ENCODE measurements at places on chromosomes 3 and 15.

DNA sequence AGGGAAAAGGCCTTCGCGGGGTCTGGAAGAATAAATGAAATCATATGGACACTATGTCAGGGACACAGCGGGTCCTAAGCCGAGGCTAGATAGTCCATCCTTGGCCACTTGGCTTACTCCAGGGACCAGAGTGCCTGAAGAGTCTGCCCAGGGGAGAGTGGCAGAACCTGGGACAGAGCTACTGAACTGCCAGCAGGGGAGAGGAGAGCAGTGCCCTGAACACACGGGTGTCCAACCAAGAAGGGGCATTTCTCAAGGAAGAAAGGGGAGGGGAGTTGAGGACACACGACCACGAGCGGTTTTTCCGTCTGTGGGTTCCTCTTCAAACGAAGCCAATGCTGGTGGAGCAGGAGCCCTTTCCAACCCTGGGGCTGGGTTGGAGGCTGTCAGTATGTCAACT is 1.0 kb downstream of the ACAN start:
- no peak for DNase-seq

DNA sequence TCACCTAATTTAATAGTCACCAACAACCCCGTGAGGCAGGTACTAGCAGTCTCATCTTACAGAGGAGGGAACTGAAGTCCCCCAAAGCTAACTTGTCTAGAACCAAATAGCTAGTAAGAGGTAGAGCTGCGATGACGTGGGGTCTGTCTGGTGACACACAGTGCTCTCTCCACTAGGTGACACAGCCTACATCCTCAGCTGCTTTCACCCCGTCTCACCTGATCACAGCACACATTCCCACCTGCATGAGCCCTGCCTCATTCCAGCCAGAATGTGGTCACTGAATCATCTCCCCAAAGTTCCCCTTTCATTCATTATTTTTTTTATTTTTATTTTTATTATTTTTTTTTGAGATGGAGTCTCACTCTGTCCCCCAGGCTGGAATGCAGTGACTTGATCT is 21.3 kb upstream of the MAGEF1 start:
- no peak for DNase-seq

- no peak for DNase-seq
Measured at GRCh38 chr3:62003835-62004234, 369.5 kb downstream of the FEZF2 start.

DNA sequence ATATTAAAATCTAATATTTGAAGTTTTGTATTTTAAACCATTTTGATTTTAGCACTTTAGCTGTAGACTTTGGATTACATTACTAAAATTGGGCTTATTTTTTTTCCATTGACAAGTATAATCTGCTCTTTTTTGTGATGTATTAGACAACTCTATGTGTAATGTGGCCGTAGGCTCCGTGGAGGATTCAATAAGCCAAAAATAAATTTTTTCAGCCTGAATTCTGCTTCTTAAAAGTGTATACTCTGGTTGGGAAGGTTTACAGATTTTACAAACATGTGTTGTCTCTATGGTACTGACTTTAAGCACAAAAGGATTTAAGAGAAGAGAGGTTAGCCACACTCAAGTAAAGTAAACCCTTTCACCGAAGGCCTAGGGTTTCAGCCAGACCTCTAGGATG is 110.8 kb downstream of the PLCL2 start:
- no peak for DNase-seq

DNA sequence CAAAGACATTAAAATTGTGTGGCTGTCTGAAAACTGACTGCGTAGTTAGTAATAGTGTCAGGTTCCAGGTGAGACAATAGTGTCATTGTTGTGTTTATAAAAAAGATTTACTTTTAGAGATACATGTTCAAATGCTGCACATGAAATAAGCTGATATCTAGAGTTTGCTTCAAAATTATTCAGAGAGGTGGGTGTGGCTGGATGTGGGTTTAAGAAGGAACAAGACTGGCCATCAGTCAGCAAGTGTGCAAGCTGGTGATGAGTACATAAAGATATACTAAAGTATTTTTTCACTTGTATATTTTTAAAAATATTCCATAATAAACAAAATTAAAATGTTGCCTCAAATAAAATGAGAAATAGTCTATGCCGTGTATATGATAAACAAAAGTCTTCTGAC is 190.6 kb downstream of the ARRDC4 start:
- DNase-seq = no peak

DNA sequence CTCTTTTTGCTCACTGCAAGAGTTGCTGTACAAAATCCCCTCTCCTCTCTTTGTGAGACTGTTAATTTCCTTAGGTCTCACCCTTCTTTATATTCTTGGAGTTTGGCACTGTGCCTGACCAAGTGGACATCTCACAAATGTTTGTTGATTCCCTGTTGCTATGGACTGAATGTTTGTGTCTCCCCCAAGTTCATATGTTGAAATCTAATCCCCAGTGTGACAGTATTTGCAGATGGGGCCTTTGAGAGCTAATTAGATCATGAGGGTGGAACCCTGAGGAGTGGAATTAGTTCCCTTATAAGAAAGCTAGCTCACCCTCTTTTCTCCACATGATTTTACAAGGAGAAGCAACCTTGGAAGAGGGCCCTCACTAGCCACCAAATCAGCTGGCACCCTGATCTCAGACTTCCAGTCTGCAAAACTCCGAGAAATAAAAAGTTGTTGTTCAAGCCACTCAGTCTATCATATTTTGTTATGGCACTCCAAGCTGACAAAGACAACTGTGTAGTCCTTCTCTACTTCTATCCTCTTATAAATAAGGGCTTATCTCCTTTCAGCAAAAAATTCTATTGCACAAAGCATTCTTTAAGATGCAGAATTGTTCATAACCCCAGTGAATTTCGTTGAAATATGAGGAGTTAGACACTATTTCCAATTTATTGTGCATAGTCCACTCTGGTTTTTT is 65.5 kb upstream of the NPHP3 start:
- DNase-seq = no peak

GRCh38 chr15:84611631-84612030 is 10.8 kb downstream of the ZSCAN2 start:
- no peak for DNase-seq

DNA sequence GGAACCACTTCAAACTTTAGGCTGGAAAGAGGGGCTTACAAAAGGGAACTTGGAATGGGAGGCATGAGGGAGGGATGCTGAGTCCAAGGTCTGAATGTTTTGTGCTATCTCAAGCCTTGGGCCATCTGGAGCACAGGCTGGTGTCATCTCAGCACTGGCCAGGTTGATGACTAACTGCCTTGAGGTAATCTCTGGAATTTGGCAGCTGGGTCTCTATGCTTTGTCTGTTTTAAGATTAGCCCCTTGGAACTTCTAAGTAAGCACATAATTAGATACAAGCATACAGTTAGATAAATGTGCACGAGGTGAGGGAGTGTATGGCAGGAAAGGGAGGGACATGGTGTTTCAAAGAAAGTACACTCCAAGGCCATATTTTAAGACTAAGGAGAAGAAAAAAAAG is 252.4 kb upstream of the CCDC54 start:
- no peak for DNase-seq

GRCh38 chr15:42163947-42164550 is 7.6 kb upstream of the PLA2G4F start:
- no peak for DNase-seq

DNA sequence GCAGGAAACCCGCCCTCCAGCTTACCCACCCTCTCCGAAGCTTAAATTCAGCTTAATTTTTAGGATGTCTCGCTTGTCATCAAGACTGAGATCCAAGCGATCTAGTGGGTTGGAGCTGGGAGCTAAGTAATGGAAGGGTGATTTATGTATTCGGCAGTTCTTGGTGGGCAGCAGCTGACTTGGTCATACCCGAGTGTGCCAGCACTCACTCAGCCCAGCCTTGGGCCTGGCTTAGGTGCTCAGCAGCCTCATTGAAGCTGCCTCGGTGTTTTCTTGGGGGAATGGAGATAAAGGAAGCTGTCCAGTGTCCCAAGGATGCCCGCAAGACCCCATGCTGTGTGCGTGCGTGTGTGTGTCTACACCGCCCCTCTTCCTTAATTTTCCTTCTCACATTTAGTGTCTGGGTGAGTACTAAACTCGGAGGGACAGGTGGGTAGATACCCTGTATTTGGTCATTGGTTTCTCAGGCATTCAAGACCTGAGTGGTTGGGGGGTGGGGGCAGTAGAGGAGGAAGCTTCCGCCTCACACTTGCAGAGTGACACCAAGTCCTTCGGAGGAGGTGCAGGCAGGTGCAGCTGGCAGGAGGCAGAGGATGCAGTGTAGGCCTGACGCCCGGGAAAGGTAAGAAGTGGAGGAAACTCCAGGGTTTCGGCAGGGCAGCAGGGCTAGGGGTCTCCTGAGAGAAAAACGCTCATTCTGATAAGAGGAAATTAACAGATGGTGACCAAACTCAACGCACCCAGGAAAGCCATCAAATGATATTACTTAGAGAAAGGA is 92.8 kb downstream of the PCSK6 start:
- no peak for DNase-seq

DNA sequence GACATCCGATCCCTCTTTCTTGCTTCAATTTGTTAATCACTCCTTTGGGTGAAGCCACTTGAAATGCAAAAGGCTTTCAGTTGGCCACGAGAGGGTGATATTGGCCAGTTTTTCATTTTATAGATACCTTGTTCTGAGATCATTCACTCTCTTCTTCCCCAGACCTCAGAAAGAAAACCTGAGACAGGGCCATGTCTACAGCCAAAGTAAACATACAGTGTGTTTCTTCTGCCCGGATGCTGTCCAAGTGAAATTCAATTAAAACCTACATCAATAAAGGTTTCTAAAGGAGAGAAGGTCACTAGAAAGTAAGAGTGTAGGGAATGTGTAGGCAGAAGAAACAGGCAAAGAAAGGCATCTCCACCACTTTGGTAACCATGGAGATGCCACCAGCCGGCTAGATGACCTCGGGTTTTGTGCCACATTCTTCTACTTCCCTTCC is 39.5 kb upstream of the FMN1 start:
- DNase-seq = no peak

DNA sequence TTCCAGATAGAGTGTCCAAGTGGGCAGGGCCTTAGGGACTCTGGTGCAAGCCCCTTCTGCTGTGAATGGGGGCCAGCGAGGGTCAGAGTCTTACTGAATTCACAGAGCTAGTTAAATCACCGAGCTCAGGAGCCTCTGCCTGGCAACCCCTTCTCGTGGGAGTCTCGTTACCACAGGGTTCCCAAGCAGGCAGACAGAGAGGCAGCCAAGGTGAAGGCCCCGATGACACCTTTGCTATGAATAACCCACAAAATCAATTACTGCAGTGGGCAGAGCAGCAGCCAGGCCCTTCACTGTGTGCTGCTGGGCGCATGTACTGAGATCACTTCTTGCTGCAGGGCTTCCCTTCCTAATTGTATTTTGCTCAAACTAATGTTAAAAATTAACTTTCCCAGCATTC is 56.9 kb downstream of the SPSB4 start:
- DNase-seq = no peak

DNA sequence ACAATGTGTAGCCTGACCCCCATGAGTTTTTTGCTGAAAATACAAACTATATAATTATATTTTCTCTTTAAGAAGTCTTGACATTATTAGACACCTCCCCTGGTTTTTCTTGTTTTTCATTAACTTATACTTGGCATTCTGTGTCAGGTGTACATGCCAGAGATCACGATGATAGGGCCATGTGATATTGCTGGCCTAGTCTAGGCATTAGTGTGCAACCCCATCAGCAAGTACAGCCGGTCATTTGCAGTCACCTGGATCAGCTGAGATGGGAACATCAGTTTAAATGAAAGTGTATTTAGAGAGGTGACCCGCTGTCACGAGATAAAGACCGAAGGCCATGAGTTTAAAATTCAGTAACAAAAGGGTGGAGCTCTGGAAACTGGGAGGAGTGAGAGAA is 12.6 kb upstream of the SPPL2A start:
- no peak for DNase-seq

DNA sequence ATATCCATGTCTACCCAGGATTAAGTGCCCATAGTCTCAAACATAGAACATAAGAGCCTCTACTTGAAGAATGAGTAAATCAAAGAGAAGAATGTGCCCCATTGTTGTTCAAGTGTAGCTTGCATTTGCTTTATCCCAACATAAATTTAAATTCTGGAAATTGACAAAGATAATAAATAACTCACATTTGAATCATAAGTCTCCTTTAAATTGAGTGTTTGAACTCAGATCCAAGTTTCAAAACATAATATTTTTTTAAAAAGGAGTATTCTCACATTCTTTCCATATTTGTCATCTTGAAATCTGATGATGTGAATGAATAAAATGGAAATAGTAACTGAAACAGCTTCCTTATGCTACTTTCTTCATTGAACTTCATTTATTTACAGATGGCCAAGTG is 135.2 kb downstream of the MECOM start:
- DNase-seq = no peak

DNA sequence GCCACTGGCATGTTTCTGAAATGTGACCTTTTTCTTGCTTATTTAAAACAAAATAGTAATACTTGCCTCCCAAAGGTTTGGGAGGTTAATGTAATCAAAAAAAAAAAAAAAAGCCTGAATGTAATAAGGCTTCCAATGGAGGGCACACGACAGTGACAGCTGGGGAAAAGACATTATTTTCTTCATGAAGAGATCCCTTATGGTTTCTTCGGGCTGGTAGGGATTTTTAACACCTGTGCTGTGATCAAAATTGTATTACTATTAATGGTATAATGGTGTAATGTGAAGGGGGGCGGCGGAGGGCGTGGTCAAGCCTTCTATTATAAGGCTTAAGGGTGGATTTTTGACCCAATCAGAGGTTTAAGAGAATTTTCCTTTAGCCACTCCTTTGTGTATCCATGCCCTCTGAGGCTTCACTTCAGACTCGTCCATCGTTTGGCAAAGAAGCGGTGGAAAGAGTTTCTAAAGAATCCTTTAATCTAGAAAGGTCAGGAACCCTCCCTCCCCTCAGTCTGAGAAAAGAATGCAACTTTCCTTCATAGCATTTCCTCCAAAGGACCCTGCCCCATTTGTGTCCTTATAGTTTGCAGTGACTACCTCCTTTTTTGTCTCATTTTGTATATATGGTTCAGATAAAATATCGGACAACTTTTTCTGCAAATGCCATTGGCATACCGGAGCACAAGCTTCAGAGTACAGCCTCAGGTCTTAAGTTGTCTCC is 89.5 kb upstream of the CHD2 start:
- no peak for DNase-seq

DNA sequence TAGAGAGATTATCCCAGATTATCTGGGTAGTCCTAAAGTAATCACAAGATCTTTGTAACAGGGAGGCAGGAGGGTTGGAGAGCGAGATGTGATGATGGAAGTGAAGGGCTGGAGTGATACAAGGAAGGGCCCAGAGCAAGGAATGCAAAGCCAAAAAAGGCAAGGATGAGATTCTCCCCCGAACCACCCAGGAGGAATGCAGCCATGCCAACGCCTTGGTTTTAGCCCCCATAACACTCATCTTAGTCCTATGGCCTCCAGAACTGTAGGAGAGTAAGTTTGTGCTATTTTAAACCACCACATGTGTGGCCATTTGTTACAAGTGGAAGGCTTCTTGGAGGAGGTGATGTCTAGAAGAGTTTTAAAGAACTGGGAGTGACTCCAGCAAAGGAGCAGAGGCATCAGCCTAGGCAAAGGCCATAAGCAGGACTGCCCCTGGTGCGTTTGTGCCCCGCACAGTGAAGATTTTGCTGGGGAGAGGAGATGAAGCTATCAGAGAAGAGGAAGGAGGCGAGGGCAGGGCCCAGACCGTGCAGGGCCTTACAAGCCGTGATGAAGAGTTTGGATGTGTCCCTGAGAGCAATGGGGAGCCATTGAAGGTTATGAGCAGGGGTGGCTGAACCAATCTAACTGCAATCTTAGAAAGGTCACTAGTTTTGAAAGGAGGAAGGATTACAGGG is 25.3 kb upstream of the CORO2B start:
- no peak for DNase-seq

- no peak for DNase-seq
Measured at GRCh38 chr3:140242818-140243276, 307.9 kb downstream of the CLSTN2 start.
